ENCODE measurements at places on chromosomes 12 and 14.

- DNase-seq, result no peak
Measured at GRCh38 chr14:52848626-52849025, 57.2 kb upstream of the GNPNAT1 start.

DNA sequence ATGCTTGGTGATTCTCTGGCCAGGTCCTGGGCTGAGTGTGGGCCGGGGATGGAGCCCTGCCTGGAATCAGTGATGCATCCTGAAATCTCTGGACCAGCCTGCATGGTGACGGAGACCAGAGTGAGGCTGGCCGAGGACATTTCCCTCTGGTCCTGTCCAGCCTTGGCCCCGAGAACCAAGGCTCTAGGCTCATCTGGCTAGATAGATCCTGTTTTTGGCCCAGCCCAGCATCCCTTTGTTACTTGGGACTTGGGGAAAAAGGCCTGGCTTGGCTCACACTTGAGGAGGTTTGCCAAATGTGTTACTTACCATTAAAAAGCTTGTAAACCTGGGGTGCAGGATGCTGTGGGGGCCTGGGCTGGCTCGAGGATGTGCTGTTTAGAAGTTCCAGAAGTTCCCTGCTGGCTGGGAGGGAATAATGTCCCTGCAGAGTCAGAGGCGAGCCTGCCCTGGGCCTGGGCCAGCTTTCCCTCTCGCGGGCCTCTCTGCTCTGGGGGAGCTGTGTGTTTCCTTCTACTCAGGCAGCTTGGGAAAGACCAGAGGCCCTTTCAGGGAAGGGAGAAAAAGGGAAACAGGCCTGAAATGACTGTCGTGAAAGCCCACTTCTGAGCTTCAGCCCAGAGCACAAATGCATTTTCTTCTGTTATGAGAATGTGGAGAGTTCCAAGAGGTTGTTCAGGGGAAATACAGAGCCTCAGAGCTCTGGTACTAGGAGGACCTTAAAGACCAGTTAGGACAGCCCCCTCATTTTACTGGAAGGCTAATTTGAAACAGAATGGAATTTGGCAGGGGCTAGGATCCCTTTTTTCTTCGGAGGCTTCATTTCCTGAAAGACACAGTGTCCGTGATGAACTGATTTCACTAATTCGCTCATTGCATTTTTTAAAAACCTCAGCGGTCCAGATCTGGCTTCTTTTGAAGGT is 47.2 kb upstream of the CTDSP2 start:
- DNase-seq, result peak; percentile 83

DNA sequence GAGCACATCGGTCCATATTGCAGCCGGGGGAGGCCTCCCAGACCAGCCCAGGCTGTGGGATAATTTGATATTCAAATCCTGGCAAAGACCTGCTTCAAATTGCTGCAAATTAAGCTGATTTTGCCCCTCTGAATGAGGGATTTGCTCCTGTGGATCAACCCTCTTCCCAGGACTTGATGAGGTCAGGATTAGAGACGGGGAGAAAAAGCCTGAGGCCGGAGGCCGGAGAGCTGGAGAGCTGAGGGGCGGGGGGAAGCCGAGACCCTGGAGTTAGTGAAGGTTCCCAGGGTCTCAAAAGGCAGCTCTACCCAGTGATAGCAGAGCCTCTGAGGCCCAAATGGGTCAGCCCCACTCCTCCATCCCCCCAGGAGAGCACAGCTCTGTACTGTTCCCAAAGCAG is 17.5 kb upstream of the VSX2 start:
- DNase-seq, result no peak

GRCh38 chr14:75579882-75580281 is 1.5 kb downstream of the FLVCR2 start:
- DNase-seq, result no peak

DNA sequence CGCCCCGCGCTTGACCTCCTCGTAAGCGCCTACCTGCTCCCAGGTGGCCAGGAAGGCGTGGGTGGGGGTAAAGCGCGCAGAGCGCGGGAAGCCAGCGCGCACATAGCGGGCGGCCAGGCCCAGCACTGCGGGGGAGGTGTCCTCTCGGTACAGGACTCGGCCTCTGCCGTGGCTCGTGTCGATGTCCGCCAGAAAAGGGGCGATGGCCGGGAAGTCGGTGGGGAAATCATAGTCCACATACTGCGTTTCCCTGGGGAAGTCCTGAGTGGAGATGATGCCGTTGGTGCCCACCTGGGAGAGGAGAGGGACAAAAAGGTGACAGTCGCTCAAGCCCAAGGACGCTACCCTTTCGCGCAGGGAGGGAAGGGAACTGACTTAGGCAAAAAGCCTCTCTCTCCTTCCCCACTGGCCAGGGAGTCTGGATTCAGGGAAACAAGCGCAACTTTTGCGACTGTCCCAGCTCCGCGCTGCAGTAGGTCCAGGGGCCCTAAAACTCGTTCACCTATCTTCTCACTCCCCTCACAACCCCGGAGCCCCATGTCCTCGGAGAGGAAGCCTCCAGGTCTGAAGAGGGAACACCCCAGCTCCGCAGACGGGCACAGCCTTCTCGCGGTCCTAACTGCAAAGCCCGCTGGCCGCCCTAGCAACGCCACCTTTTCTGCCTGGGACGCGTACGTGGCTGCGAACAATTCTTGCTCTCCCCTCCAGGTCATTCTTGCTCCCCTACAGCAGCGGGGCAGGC is 815 bp downstream of the NID2 start:
- DNase-seq, result no peak

GRCh38 chr12:120710805-120711296 is 593 bp downstream of the UNC119B start:
- DNase-seq, result no peak

GRCh38 chr12:116295327-116296263 is 18.1 kb upstream of the MED13L start:
- DNase-seq, result no peak

DNA sequence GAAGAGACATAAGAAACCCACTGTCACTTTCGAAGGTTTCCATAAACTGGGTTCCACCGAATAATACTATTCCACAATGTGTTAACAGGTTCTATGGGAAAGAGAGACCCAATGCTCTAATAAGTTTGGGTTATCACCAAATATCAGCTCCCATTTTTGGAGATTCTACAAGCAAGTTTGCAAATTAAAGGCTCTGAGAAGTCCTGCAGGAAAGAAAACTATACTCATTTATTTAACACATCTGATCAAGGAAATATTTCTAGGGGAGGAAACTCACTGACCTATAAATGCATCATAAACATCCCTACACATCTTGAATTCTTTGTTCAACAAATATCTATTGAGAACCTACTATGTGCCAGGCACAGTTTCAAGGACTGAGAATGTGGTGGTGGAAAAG is 161.4 kb downstream of the KSR2 start:
- no peak for DNase-seq

- no peak for DNase-seq
Measured at GRCh38 chr12:116731801-116732200, 6.1 kb downstream of the SPRING1 start.

GRCh38 chr12:6207259-6207925 is 7.2 kb downstream of the CD9 start:
- no peak for DNase-seq

- DNase-seq, result no peak
Measured at GRCh38 chr12:113735131-113735530, 231.0 kb downstream of the RBM19 start.

DNA sequence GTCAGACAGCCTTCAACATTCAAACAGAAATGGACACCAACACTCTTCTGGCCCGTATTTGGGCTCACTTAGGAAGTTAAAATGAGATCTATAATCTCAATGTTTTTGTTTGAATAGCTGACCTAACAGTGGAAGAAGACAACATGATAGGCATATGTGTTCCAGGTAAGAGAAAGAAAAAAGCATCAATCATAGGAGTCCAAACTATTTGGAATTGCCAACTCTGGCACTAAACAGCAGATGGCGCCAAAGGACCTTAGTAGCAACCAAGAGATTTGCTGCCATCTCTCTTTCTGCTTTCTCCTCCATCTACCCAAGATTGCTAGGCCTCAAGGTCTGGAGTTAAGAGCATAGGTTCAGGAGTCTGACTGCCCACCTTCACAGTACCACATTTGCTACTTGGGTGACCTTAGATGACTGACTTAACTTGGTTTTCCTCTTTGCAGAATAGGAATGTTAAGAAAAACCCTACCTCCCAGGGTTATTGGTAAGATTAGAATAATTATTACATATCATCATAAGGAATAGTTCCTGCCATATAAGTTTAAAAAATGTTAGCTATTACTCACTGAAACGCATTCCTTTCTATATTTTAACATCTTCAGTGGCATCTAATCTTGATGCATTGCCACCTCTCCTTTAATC is 30.2 kb downstream of the PEX5 start:
- peak; percentile 76 for DNase-seq

GRCh38 chr12:11687528-11687927 is 38.1 kb downstream of the ETV6 start:
- DNase-seq, result no peak

DNA sequence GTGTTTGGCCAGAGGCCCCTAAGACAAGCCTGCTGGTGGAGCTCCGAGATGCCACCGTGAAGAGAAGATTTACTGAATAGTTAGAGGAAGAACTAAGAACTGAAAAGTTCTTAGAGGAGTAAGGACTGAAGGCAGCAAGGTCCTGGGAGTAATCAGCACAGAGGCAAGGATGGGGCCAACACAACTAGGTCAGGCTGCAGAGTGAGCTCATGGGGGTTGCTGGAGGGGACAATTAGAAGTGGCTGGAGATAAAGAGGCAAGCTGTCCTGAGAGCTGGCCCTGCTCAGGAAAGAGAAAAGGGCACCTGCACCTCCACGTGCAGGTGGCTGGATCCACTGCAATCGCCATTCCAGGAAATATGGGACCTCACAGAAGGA is 52.7 kb downstream of the NFKBIA start:
- DNase-seq, result no peak

DNA sequence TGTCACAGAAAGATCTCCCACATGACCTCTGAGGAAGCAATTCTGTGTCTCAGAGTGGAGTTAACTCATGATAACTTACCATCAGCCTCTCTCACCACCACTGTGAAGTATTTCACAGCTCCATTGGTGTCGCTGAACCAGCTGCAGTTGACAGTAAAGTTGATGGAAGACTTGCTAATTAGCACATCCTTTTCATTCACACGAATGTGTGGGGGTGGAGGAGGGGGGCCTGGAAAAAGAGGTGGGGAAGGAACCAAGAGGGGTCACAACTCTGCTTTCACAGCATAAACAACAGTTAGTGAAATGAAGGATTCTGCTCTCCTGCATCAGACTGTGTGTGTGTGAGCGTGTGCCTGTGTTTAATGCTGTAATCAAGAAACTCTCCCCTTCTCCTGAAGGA is 82.1 kb downstream of the PTPRB start:
- DNase-seq, result no peak

DNA sequence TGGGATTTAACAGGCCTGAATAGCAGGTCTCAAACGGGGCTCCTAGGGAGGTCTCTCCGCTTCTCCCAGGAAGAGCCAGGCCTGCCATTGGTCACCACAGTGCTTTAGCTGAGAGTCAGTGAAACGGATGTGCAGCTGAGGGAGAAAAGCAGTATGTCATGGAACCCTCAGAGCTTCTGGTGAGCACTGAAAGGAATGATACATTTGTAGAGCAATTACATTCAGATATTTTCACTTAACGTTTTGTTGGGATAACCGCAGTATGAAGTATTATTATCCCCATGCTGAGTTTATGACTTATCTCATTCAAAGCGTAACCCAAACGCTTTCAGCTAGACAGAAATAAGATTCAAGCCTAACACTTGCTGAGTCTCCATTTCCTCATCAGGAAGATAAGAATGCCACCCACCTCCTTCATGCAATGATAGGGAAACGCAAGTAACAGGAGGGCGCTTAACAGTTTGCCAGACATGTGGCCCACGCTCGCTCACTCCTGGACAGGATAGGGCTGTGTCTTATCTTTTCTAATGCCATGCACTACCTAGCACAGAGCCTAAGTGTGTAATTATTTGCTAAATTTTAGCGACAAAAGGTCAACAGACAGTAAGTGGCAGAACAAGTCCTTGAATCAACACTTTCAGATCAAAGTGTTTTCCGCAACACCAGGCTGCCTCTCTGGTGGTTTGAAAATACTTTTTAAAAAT is 28.2 kb downstream of the DAD1 start:
- DNase-seq, result no peak

DNA sequence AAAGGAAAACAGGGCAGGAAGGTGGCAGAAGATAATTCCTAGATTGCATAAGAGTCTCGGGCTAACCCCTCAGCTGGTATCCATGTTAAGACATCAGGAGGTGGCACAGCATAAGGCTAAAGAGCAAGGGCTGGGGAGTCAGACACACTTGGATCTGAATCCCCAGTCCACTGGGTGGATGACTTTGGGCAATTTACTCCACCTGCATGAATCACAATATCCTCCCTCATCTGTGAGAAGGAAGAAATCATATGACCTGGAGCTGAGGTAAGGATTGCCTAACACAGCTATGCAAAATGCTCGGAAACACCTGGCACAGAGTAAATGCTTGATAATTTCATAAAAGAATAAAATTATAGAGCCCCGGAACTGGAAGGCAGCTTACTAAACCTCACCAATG is 217.9 kb downstream of the PIK3C2G start:
- DNase-seq, result no peak

- DNase-seq, result no peak
Measured at GRCh38 chr14:46058964-46059563, 592.5 kb downstream of the RPL10L start.
